ENCODE measurements at places on chromosomes 3 and 15.

- no peak for DNase-seq
Observed at GRCh38 chr3:140899363-140899762, 42.3 kb upstream of the SLC25A36 start.

- DNase-seq = no peak
Observed at GRCh38 chr3:115040246-115040645, 106.8 kb downstream of the ZBTB20 start.

DNA sequence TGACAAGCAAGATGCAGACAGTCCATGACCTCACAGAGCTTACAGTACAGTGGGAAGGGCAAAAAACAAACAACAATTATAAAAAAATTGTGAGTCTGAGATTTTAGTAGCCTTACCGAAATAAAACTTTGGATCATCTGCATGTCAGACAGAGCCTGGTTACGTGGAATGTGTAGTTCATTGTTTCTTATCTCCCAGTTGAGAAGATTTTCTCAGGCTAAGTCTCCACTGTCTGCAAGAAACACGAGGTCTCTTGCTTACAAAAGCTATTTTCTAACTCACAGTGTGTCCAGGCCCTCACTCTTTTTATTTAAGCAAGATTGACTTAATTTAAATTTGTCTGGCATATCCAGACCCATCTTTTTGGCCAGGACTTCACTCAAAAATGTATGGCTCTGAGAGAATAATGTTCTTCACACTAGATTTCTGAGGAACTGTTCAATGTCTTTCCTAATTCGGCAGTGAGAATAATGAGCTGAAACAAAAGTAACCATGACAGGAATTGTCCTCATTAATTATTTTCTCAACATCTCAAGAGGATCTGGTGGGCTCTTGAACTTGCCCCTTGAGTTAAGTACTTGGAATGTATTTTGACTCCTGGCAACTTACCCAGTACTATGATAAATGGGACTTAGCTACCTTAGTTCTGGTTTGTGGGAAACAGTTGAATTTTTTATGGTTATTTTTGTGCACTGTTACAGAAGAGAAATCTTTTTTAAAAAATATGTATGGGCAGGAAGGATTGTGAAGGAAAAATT, 265.1 kb upstream of the COL8A1 start:
- DNase-seq = no peak

- no peak for DNase-seq
Observed at GRCh38 chr15:63915873-63916771, 82.4 kb upstream of the HERC1 start.

- DNase-seq = peak; percentile 97
Observed at GRCh38 chr3:10189557-10190354, 25.0 kb downstream of the IRAK2 start.

GRCh38 chr15:74042603-74043424, 39.5 kb downstream of the GOLGA6A start:
- no peak for DNase-seq

- no peak for DNase-seq
Observed at GRCh38 chr15:38696109-38696727, 131.6 kb upstream of the RASGRP1 start.

DNA sequence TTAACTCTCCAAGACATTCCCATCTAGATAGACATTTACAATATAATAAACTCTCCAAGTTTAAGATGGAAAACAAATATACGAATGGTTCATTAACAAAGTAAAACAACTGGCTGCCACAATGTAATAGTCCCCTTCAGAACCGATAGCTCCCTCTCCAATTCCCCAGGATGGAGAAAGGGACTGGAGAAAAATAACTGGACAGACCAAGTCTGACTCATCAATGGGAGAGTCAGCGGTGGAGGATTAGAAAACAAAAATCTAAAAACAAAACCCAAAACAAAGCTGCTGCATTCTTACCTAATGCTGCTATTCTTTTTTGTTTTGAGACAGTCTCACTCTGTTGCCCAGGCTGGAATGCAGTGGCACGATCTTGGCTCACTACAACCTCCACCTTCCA, 468.1 kb downstream of the SHQ1 start:
- no peak for DNase-seq

GRCh38 chr3:99172736-99173657, 271.5 kb upstream of the DCBLD2 start:
- peak; percentile 37 for DNase-seq

GRCh38 chr3:9809615-9810432, at the start of gene TTLL3:
TTLL3 (plus strand) TSS chr3:9810262; CDS start chr3:9810662, 400 bp downstream.
- DNase-seq = peak; percentile 63

GRCh38 chr3:42831321-42831713, 22.1 kb downstream of the ACKR2 start:
- peak; percentile 80 for DNase-seq

DNA sequence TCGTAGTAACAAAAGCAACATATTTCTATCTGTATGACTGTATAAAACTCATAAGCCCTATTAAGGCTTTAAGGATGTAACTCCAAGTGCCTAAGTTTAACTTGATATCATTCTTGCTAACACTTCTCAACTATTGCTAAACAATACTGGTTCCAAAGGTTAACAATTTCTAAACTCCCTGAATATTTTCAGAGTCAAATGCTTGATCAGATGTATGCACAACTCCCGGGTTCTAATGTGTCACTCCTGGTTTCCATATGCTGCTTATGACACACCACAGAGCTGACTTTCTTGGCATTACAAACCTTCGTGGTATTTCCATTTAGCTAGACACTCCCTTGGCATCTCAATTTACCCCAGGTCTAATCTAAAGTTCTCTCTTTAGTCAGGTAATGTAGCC, 26.3 kb downstream of the DZIP1L start:
- DNase-seq = no peak

DNA sequence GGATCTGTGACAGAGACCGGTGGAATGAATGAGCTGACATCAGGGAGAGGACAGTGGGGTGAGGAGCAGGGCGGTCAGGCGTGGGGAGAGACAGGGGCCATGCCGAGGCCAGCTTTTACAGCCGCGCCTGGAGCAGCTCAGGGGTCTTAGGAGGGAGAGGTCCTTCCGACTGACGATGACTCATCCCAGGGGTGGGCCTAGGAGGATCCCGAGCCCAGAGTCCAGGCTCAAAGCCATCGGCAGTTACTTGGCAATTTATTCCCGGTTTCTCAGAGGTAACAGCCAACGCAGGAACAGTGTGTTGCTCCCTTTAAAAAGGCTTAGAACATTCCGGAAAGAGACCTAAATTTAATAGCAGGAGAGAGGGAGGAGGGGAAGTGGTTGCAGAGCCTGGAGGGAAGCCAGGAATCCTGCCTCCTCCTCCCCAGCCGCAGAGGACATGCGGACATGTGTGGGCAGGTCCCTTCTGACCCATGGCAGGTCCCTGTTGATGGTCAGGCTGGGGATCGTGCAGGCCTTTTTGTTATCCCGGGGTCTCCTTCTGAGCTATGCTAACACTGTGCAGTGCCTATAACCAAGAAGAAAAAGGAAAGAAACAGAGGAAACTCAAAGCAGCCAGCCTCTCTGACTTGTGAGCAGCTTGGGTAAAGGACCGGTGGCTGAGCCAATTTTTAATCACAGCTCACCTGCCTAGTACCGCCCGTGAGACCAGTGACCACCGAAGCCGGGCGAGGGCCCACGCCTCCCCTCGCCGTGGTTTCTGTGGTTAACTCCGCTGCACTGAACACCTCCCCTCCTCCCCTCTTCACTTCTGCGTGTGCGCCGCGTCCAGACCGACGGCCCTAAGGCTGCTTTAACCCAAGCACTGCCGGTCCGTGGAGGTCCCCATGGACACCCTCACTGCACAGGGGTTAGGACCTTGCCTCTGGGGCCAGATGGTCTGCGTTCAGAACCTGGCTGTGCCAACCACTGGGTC, 392.4 kb upstream of the PROK2 start:
- no peak for DNase-seq

DNA sequence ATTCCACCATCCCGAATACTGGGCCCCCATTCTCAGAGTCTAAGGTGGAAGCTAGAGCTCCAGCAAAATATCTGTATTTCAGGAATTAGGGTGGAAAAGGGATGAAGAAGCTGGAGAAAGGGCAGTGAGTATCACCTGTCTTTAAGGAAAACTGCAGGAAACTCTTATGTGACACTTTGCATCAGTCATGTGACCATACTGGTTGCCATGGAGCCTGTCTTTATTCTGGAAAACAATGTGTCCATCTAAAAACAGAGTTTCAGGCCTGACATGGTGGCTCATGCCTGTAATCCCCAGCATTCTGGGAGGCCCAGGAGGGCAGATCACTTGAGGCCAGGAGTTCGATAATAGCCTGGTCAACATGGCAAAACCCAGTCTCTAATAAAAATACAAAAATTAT, 52.9 kb upstream of the FSIP1 start:
- DNase-seq = no peak

GRCh38 chr3:172203522-172204258, 164.3 kb downstream of the FNDC3B start:
- peak; percentile 93 for DNase-seq

DNA sequence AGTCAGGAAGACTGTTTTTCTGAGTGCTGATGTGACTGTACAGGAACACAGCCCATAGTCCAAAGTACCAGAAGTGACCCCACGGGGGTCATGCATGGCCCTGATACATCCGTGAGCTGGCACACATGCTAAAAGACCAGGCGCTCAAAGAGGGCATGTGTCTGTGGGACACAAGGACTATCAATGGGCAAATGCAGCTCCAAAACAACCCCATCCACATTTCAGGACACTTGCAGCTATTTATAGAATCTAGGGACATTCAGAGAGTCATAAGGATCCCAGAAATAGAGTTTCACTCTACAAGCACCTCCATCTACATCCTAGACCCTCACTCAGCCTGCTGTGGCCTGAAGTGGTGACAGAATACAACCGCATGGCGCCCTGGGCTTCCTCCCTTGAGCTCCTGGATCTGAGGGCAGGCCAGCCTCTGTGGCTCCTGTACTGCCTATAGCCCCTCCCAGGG, 17.0 kb downstream of the SLC25A20 start:
- DNase-seq = no peak

- DNase-seq = no peak
Observed at GRCh38 chr3:18134386-18135059, 290.6 kb downstream of the SATB1 start.

- no peak for DNase-seq
Observed at GRCh38 chr3:72460205-72461174, 387.8 kb downstream of the SHQ1 start.

DNA sequence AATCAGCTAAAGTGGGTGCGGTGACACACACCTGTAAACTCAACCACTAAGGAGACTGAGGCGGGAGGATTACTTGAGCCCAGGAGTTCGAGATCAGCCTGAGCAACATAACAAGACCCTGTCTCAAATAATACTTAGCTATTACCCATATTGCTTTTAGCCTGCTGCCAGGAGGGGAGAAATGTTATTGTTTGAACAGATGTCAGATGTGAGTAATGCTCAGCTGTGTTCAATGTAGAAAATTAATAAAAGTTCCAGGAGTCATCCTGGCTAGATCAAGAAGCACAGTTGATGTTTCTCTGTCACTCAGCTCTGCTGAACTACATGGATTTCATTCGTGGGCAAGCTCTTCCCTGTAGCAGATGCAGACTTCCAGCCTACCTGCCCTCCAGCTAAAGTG, 22.2 kb downstream of the LSM3 start:
- DNase-seq = no peak

- no peak for DNase-seq
Observed at GRCh38 chr3:147775816-147776530, 366.8 kb downstream of the ZIC1 start.

DNA sequence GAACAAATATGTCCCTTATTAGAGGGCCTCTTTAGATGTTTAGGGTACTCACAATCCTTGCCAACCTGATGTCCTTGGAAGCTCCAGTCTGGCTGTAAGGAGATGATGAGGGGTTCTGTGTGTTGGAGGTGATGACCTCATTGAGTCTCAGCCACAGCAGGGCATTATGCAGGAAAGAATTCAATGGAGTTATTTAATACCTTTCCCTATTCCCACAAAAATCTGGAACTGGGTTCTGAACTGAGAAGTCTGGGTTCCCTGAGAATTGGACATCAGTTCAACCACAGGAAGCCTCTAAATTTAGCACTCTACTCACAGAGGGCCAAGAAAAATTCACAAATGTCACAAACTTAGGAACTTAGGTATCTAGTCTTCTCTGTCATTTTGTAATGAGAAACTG, 36.9 kb downstream of the SLC35A5 start:
- DNase-seq = no peak

- DNase-seq = no peak
Observed at GRCh38 chr15:35713733-35714132, 167.8 kb upstream of the DPH6 start.

DNA sequence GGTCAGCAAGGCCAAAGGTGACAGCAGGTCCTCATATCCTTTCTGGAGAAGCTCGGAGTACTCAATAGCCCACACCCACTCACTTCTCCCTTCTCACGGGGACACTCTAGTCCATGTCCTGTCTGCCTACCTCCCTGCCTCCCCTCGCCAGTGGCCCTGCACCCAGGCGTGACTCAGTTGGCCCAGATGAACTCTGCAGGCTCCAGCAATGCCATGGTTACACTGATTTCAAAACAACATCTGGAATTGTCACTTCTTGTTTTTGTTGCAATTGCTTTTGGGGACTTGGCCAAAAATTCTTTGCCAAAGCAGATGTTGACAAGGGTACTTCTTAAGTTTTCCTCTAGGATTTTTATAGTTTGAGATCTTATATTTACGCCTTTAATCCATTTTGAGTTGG, 13.0 kb downstream of the IL16 start:
- no peak for DNase-seq

All from globus pallidus (tissue), 1 donor.